Mucosa of gallbladder (tissue), 1 donor: ENCODE measurements at places on chromosomes 16 and 17. TPM values are rescaled to one million over a fixed set of nuclear protein-coding genes. Genes with fewer than 3 reads are reported as not detected.

The SPATA22 gene
- 0.32 TPM for total RNA-seq

The MPO gene
- total RNA-seq = 0.06 TPM

The TNK1 gene
- 11.7 TPM for total RNA-seq

The PLCG2 gene
- 130 TPM for total RNA-seq

The SP6 gene
- total RNA-seq = 0.14 TPM

The PDXDC1 gene
- total RNA-seq = 189 TPM

The RASL10B gene
- total RNA-seq = 7.9 TPM

The GALR2 gene
- 0.20 TPM for total RNA-seq

The WSB1 gene
- 177 TPM for total RNA-seq

The CIITA gene
- total RNA-seq = 26.9 TPM

The KRTAP17-1 gene
- total RNA-seq = not detected

The RHBDF1 gene
- total RNA-seq = 50.6 TPM

The KRT15 gene
- total RNA-seq = 5.6 TPM

The KRTAP2-1 gene
- not detected for total RNA-seq

The DPEP3 gene
- not detected for total RNA-seq

The OR4D2 gene
- not detected for total RNA-seq

The ITGB4 gene
- 317 TPM for total RNA-seq

The ABCA3 gene
- 18.3 TPM for total RNA-seq

The TNP2 gene
- not detected for total RNA-seq

The KRT40 gene
- not detected for total RNA-seq

The PIMREG gene
- total RNA-seq = 1.4 TPM

The SEC14L5 gene
- 0.49 TPM for total RNA-seq

The NXPH3 gene
- total RNA-seq = 2.9 TPM

The AGRP gene
- not detected for total RNA-seq

The CCL8 gene
- total RNA-seq = 1.2 TPM
